Dermis blood vessel endothelial cell (primary cell): ENCODE measurements at places on chromosomes 5 and 9. TPM values are rescaled to one million over a fixed set of nuclear protein-coding genes. Genes with fewer than 3 reads are reported as not detected.

IL13 gene
- total RNA-seq: not detected in 2 replicates

STXBP1 gene
- total RNA-seq: 24.7 and 34.0 TPM in 2 replicates

RMRP gene
- total RNA-seq: 9,128 and 10,291 TPM in 2 replicates

MRPS2 gene
- total RNA-seq: 13.4 and 19.5 TPM in 2 replicates

PCDHB11 gene
- total RNA-seq: 0.17 and 0.19 TPM in 2 replicates

ZBTB5 gene
- total RNA-seq: 13.1 and 14.4 TPM in 2 replicates

OLFML2A gene
- total RNA-seq: 2.2 and 2.9 TPM in 2 replicates

KIF2A gene
- total RNA-seq: 105 and 158 TPM in 2 replicates

CATSPER3 gene
- total RNA-seq: 0.34 TPM in 1 of 2 replicates, not detected in the other

ANKRD34B gene
- total RNA-seq: not detected in 2 replicates

FAM153A gene
- not detected in 2 replicates for total RNA-seq

SHB gene
- 32.8 and 33.4 TPM in 2 replicates for total RNA-seq

PCDHGC3 gene
- 19.4 and 25.1 TPM in 2 replicates for total RNA-seq
